ENCODE measurements at places on chromosomes 16 and 17.

DNA sequence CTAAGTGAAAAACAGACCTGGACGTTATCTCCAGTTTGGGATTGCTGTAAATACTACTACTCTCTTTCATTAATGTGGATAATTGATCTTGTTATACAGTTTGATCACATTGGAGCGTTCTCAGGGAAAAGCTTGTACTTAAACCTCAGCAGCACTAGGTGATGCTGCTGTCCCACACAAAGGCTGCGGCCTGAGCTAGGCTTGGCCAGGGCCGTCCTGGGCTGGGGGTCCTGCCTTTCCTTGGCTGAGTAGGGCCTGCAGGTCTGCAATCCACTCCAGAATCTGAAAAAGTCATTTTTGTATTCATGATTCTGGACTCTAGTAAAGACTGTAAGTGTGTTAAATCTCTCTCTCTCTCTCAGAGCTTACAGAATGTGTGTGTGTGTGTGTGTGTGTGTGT lies 23.7 kb upstream of the PMFBP1 start:
- DNase-seq = no peak

DNA sequence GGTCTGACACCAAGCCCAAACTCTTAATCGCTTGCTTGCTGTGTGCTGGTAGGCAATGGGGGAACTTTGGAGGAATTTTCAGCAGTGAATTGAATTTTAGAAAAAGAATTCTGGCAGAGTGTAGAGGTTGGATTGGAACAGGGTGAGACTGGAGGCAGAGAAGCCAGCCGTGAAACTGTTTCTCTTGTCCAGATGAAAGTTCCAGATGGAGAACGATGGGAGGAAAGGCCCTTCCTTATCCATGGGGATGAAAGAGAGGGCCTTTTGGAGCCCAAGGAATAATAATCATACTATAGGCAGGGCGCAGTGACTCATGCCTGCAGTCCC lies 26.0 kb downstream of the NEUROD2 start:
- DNase-seq = no peak

- DNase-seq = no peak
Observed at GRCh38 chr16:75058806-75059205, 57.8 kb downstream of the LDHD start.

- DNase-seq = no peak
Observed at GRCh38 chr16:3029491-3030221, 5.8 kb downstream of the THOC6 start.

DNA sequence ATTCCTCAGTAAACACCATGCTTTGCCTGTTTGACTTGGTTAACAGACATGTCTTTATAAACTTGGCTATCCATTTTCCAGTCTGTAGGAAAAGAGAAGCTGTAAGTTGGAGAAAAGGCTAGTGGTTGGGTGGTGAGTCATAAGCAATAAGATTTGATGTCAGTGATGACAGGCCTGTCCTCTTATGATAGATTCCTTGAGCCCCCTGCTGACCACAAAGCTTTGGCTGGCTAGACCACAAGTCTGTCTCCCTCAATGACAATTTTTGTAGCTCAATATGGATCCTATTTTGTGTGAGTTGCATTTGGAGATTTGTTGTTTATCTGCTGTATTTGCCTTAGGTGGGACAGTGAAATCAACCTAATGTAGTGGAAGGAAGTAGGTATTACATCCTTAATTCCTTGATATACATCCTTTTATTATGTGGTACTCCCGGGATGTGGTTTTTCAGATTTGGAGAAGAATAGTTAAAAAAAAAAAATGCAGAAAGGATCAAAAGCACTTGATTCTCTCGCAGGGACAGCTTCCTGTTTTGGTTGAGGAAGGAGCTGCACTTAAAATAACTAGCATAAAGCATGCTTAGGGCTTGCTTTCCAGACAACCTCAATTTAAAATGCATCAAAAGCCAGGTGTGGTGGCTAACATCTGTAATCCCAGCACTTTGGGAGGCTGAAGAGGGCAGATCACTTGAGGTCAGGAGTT lies 67.4 kb downstream of the SIAH1 start:
- no peak for DNase-seq

- DNase-seq = no peak
Observed at GRCh38 chr17:6780886-6781285, 4.9 kb downstream of the FBXO39 start.

GRCh38 chr17:17812211-17813054 lies 24.4 kb downstream of the SREBF1 start:
- DNase-seq = peak; percentile 32

All from stimulated activated CD4-positive, alpha-beta T cell treated with anti-CD3 and anti-CD28 coated beads, Interleukin-1b, Interleukin-23, amount 100 ng/mL, for 1 hour (primary cell).